ENCODE measurements at places on chromosomes 13 and 19.

GRCh38 chr13:99977334-99977911 lies 4.2 kb upstream of the ZIC2 start:
- no peak for DNase-seq

GRCh38 chr19:48090281-48090802 lies 20.3 kb downstream of the PLA2G4C start:
- no peak for DNase-seq

GRCh38 chr19:19064811-19065745 lies 1.3 kb downstream of the SLC25A42 start:
- peak; percentile 15 for DNase-seq

DNA sequence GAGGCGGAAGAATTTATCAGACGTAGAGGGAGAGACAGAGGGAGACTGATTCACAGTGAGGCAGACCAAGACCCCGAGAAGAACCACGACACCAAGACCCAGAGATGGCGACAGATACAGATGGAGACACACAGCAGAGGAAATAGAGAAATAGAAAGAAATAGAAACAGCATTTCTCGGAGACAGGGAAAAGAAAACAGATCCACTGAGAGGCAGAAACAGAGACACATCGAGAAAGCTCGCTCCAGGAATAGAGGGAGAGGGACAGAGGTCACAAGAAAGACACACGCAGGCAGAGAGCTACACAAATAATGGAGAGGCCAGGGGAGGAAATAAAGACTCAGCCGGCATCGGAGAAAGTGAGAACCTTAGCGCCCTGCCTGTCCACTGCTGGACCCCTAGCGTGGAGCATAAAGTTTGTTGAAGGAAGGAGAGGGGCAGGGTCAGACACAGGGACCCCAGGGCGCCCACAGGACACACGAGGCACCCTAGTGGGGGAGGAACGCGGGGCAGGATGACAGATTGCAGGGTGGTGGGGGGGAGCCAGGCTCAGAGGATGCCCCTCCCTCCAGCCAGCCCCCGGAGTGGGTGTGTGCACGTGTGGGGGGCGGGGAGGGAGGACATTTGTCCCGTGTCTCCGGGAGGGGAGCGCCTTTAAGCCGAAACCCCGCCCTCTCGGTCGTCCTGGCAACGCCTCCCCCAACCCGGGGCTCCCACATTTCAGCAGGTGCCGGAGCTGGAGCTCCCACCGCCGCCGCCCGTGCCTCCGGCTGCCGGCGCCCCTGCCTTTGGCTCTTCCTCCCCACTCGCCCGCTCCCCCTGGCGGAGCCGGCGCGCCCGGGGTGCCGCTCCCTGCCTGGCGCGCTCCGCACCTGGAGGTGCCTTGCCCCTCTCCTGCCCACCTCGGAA lies at the start of gene PRKCG:
TSS of gene PRKCG (plus strand) at position 716 of the 909 bp plus-strand sequence. CDS start 298 bp downstream, outside the sequence.
- DNase-seq: no peak

DNA sequence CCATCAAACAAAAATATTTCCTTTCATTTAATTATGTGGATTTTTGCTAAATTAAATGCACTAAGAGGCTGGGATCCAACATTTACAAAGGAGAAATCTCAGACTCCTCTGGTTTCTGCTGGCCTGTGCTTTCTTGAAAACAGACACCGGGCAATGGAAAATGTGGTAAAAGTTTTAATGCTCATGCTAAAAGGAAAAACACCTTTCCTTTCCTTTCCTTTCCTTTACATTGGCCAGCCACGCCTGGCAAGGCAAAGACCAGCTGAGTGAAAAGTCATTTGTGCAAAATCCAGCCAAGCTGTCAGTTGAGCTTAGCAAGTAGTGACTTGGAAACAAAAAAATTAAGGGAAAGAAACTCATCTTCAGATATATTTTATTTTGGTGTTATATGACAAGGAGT lies 240.3 kb downstream of the LACC1 start:
- DNase-seq: no peak

DNA sequence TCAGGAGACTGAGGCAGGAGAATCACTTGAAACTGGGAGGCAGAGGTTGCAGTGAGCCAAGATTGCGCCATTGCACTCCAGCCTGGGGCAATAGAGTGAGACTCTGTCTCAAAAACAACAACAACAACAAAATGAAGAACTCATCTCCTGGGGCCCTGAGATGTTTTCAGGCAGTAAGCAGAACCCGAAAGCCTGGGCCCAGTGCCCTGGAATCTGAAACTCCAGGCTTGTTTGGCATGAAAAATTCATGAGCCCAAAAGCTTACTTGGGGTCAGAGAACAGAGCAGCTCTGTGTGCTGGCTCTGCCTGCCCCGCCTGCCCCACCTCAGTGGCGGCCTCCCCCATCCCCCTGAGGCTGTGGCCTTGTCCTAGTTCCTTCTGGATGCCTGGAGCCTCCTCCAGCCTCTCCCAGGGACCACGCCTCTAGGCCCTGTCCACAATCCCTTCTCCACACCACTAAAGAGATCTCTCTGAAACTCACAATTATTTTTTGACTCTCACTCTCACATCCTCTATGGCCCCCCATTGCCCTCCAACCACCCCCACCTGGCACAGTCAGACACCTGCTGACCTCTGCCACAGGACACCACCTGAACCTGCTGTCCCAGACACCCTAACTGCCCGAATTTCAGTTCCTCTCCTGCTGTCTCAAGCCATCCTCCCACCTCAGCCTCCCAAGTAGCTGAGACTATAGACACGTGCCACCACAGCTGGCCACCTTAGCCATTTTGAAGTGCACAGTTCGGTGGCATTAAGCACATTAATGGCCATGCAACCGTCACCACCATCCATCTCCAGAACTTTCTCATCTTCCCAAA lies 6.9 kb upstream of the AP1M2 start:
- DNase-seq: no peak

DNA sequence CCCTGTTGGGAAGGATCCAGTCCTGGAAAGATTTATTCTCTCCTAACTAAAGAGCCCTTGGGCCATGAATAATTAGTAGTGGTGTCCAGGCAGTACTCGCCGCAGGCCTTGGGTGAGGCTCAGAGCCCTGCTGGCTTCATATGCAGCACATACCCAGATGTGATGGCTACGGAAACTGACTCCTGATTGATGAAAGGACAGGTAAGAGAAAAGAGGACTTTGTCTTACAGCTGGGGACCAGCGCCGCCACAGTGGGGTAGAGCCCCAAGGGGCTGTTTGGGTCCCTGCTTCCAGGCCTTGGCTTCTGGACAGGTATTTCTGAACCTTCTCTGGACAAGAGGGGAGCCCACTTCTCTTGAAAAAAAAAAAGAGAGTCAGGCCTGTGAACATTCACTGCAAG lies 1680.8 kb downstream of the EFNB2 start:
- DNase-seq: no peak

GRCh38 chr19:39731685-39732084 lies 6.1 kb downstream of the CLC start:
- no peak for DNase-seq

DNA sequence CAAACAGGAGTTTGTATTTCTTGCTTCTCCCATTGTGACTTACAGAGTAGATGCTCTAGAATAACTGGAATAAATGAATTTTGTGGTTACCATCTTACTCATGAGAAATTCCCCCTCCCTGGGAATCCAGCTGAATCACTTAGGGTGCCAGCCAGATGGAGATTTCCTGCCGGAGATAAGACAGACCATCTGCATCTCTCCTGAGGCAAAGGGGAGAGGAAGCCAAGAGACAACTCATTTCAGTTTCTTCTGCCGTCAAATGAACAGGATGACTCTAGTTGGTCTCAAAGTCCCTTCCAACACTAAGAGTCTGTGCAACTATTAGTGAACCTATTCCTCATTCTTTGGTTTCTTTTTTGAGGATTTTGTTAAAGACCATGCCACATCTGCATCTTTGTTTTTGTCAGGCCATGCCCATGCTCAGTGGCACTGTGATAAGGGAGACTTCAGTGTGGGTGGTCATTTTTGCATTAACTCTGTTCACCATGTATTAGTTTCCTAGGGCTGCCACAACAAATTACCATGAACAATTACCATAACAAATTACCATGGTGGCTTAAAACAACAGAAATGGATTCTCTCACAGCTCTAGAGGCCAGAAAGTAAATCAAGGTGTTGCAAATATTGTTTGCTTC lies 112.8 kb downstream of the NDFIP2 start:
- no peak for DNase-seq

Data from stimulated activated CD4-positive, alpha-beta T cell treated with anti-CD3 and anti-CD28 coated beads, Interleukin-12 subunit alpha, Interleukin-12 subunit beta, amount 100 ng/mL, for 24 hours (primary cell).